ENCODE measurements at places on chromosomes 11 and 22. TPM values are rescaled to one million over a fixed set of nuclear protein-coding genes. Genes with fewer than 3 reads are reported as not detected.

The OOSP4A gene
- not detected for total RNA-seq

The MS4A3 gene
- total RNA-seq: not detected

The GLYAT gene
- not detected for total RNA-seq

The TPH1 gene
- 0.52 TPM for total RNA-seq

The SMC1B gene
- under 0.01 TPM for total RNA-seq

The CNIH2 gene
- total RNA-seq: not detected

The MRGPRX1 gene
- not detected for total RNA-seq

The STIP1 gene
- 84.9 TPM for total RNA-seq

The IL18 gene
- total RNA-seq: 0.39 TPM

The CRYBB2 gene
- not detected for total RNA-seq

The ARL2 gene
- total RNA-seq: 74.2 TPM

The GGT5 gene
- 13.7 TPM for total RNA-seq

The TUB gene
- 14.5 TPM for total RNA-seq

The TSPO gene
- total RNA-seq: 238 TPM

The RANGAP1 gene
- 57.7 TPM for total RNA-seq

The TMEM225 gene
- not detected for total RNA-seq

The DEUP1 gene
- total RNA-seq: 0.65 TPM

The PATE4 gene
- total RNA-seq: not detected

The TBX1 gene
- total RNA-seq: not detected

The OR5AN1 gene
- not detected for total RNA-seq

The ADM2 gene
- 3.0 TPM for total RNA-seq

The OR52N4 gene
- not detected for total RNA-seq

The KIF18A gene
- total RNA-seq: 12.0 TPM

The NPAT gene
- 22.7 TPM for total RNA-seq

The OR52I2 gene
- total RNA-seq: not detected

The SELENOM gene
- 160 TPM for total RNA-seq

The ELMOD1 gene
- total RNA-seq: 0.11 TPM

The KCNQ1 gene
- total RNA-seq: not detected

The TESMIN gene
- 1.3 TPM for total RNA-seq

The CRYBA4 gene
- total RNA-seq: not detected

The TFIP11 gene
- total RNA-seq: 30.5 TPM

The TSPAN18 gene
- 0.52 TPM for total RNA-seq

The FOSL1 gene
- total RNA-seq: 13.1 TPM

The OR2D2 gene
- total RNA-seq: 0.78 TPM

The LINC01488 gene
- not detected for total RNA-seq

The SHISA8 gene
- total RNA-seq: not detected

The SLC5A4 gene
- total RNA-seq: not detected

The TRIM49 gene
- total RNA-seq: not detected

The WBP2NL gene
- 1.2 TPM for total RNA-seq

The PRDX5 gene
- total RNA-seq: 224 TPM

The ACCS gene
- 13.0 TPM for total RNA-seq

The RTN4RL2 gene
- not detected for total RNA-seq

The TRIM51 gene
- not detected for total RNA-seq

The ELFN2 gene
- 0.13 TPM for total RNA-seq

The MYBPC3 gene
- not detected for total RNA-seq

The FXYD6 gene
- total RNA-seq: 3.9 TPM

The CDC42BPG gene
- under 0.01 TPM for total RNA-seq

The ARHGAP8 gene
- total RNA-seq: 2.0 TPM

The CSF2RB gene
- under 0.01 TPM for total RNA-seq

The C11orf24 gene
- 47.4 TPM for total RNA-seq

The PANX2 gene
- 0.11 TPM for total RNA-seq

The MISFA gene
- 0.43 TPM for total RNA-seq

The SCGB1C1 gene
- total RNA-seq: not detected

The SLC25A45 gene
- total RNA-seq: 3.8 TPM

Data from articular chondrocyte of knee joint (primary cell).